Muscle of leg (tissue), 16 donors: ENCODE measurements at places on chromosomes 7 and 10. TPM values are rescaled to one million over a fixed set of nuclear protein-coding genes. Genes with fewer than 3 reads are reported as not detected.

- no peak for DNase-seq
Measured at GRCh38 chr7:22202141-22202540, 154.8 kb downstream of the RAPGEF5 start.

The BMPER gene
- polyA plus RNA-seq: 6.1 TPM

GRCh38 chr10:5589661-5590511 lies 65.1 kb downstream of the CALML3 start:
- no peak for DNase-seq

GRCh38 chr7:30910411-30911073 lies 1.1 kb upstream of the AQP1 start:
- DNase-seq: no peak

DNA sequence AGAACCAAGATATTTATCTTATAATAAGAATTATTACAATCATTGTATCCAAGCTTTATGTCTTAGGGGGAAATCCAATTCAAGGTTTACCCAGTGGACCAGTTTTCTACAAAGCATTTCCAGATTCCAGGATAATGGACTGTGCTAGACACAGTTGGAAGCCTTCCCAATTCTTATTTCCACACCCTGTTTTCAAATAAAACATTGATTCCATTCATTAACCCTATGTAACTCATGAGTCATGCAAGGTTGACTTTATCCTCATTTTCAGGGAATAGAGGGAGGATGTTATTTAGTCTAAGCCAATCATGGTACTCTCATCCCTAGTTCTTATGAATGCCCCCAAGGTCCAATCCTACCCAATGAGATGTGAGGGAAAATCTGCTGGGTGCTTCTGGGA lies 145.7 kb downstream of the RNLS start:
- no peak for DNase-seq

The CHST15 gene
- 16.3 TPM for polyA plus RNA-seq

DNA sequence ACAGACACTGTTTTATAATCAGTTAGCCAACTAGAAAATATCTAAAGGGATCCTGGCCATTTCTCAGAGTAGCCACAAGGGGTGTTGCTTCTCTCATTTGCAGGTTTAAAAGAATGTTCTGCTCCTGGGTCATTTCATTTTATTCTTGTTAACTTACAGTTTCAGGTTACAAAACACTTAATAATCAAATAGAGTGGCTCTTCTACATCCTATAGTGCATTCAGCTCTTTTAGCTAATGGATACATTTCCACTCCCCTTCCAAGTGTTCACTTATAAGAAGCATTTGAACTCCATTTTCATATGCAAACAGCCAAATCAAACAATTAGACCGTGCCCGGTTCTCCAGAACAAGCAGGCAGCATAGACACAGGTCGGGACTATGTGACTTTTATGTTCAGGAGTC lies 117.5 kb downstream of the TRIL start:
- DNase-seq: peak; percentile 15

DNA sequence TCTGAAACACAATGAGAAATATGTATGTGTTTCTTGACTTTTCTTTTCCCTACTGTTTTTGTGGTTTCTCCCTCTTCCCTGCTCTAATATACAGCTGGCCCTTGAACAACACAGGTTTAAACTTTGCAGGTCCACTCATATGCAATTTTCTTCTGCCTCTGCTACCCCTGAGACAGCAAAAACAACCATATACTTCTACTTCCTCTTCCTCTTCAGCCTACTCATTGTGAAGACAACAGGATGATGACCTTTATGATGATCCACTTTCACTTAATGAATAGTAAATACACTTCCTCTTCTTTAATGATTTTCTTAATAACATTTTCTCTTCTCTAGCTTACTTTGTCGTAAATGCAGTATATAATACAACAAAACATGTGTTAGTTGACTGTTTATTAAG lies 35.0 kb upstream of the DGKB start:
- DNase-seq: no peak

The HOXA4 gene
- 23.3 TPM for polyA plus RNA-seq

- peak; percentile 9 for DNase-seq
Measured at GRCh38 chr10:56605051-56605450, 244.0 kb upstream of the ZWINT start.

- DNase-seq: no peak
Measured at GRCh38 chr10:132602614-132603013, 65.0 kb downstream of the INPP5A start.

DNA sequence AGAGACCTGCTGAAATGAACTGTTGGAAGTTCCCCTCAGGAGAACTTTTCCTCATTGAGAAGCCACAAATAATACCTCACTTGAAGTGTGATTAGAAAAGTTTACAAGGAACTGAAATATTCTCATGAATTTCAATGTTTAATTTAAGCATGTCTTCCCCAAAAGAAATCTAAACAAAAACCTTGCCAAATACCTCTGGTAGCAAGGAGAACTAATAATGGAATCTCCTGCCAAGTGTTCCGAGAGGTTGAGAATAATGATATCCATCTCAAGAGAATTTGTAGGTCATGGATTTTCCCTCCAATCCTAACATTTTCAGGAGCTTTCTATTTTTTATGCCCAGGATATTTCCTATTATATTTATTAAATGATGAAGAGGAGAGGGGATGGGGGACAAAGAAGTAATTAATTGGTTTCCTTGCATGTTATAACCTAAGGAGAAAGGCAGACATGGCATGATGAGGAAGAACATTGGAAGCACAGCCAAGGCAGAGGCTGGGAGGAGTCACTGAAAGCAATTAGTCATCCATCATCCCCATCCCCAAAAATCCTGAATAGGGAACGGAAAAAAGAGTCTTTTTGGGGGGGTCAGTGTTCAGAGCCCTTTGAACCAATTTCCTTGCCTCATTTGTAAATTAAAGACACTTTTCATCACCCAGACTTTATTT lies 93.6 kb upstream of the IL6 start:
- DNase-seq: peak; percentile 40

- peak; percentile 37 for DNase-seq
Measured at GRCh38 chr7:143372070-143372469, 9.1 kb upstream of the ZYX start.

DNA sequence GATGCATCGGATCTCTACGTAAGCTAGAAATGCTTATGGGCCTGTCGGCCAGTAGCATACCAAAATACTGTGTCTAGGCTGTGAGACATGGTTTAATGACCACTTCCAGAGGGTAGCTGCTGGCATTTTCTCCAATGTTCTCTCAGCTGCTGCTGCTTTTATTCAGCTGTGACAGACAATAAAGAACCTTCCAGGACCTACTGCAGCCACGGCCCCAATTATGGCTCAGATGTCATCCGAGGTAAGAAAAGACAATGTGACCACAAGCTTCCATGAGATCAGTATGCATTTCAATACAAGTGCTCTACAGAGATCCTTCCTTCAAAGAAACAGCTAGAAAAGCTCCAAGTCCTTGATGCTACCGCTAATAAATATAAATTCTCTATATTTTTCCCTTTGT lies 256.2 kb downstream of the SDHAF3 start:
- peak; percentile 5 for DNase-seq

The CALCR gene
- 8.7 TPM for polyA plus RNA-seq

The NUPR2 gene
- not detected for polyA plus RNA-seq

DNA sequence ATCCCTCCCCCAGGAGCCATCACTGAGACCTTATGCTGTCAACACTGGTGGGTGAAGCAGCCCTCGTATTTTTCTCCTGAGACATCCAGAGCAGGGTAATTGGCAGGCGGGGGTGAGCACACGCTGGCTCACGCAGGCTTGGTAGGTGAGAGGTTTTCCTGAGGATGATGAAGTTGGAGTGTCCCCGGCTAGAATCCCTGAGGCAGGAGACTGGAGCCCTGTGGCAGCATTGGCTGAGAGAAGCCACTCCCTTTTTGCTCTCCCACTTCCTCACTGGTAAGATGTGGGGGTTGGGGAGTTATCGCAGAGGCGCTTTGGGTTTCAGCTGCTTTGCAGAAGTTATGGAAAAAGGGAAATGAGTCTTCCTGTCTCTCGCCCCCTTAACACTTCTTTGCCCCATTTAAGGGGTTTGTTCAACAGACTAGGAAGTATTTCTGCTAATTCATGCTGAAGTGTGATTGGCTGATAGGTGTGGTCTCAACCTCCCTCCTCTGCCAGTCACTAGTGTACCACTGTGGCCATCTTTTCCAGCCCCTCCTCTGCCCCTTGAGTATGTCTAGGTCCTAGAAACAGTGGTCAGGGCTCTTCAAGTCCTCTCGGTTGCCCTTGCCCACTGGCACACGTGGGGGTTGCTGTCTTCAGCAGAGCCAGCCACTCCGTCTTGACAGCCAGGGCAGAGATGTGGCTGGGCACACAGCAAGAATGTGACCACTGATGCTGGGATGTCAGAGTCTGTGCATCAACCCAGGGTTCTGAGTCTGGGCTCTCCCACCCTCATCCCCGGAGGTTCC lies 5.7 kb downstream of the ARPC1B start:
- peak; percentile 85 for DNase-seq

DNA sequence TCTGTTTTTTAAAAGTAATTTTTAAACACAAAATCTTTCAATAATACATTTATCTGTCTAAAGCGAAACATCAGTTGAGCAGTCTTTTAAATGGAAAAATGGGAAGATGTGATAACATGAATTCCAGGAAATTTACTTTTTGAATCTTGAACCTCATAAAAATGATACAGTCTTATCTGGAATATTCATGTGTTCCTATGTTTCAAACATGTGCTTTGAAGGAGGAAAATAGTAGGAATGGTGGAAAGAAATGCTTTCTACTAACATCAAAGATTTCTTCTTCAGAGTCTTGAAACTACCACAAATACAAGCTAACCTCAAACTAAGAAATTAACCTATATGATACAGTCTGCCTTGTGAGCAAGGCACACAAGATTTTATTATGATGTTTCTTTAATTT lies 317.5 kb upstream of the SEMA3A start:
- DNase-seq: no peak

GRCh38 chr10:22610610-22611009 lies 103.8 kb downstream of the PIP4K2A start:
- DNase-seq: no peak

- DNase-seq: peak; percentile 68
Measured at GRCh38 chr10:78140066-78140630, 106.5 kb downstream of the RPS24 start.

DNA sequence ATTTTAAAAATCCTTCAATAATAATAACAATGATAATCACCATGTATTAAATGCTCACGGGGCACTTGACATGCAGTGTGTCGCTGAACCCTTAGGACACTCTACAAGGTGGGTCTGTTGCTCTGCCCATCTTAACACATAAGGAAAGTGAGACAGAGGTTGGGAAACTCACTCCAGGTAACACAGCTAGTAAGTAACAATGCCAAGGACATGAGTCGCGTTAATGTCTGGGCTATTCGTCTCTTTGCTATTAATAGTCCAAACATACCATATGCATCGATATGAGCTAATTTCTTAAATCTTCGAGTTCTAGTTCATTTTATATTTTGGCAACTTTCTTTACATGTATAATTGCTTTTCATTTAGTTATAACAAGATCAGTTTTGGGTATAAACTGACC lies 79.5 kb downstream of the BEND7 start:
- DNase-seq: no peak

The SPDYE11 gene
- 0.34 TPM for polyA plus RNA-seq

GRCh38 chr10:110699859-110700468 lies 55.8 kb downstream of the RBM20 start:
- DNase-seq: no peak

DNA sequence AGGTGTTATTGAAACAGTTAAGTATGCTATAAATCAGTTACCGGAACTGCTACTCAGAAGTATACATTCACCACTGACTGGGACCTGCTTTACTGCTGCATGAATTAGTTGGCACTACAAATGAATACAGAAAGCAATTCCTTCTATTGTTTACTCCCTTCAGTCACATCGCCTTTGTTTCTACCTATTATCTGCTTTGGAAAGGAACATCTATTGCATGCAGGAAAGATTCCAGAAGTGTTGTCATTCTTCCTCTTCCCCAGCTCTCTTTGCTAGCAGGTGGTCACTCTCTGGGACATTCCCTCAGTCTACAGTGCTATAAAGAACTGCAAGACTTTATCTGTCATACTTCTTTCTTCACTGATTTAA lies 131.3 kb downstream of the ANK3 start:
- no peak for DNase-seq

The AIMP2 gene
- 28.5 TPM for polyA plus RNA-seq

The SUGCT gene
- 1.7 TPM for polyA plus RNA-seq

The PI4K2A gene
- 11.8 TPM for polyA plus RNA-seq

The POM121C gene
- polyA plus RNA-seq: 28.2 TPM

The GRID1 gene
- polyA plus RNA-seq: 6.1 TPM

The ZNF804B gene
- 0.05 TPM for polyA plus RNA-seq

- no peak for DNase-seq
Measured at GRCh38 chr10:31477584-31477983, 158.6 kb downstream of the ZEB1 start.

GRCh38 chr10:98041352-98042043 lies 11.1 kb upstream of the CRTAC1 start:
- peak; percentile 57 for DNase-seq
